ENCODE measurements at places on chromosomes 2 and 18.

- peak; percentile 17 for DNase-seq
Measured at GRCh38 chr2:101698014-101698843, 722 bp downstream of the MAP4K4 start.

- no peak for DNase-seq
Measured at GRCh38 chr18:29326214-29326613, 1149.3 kb upstream of the CDH2 start.

DNA sequence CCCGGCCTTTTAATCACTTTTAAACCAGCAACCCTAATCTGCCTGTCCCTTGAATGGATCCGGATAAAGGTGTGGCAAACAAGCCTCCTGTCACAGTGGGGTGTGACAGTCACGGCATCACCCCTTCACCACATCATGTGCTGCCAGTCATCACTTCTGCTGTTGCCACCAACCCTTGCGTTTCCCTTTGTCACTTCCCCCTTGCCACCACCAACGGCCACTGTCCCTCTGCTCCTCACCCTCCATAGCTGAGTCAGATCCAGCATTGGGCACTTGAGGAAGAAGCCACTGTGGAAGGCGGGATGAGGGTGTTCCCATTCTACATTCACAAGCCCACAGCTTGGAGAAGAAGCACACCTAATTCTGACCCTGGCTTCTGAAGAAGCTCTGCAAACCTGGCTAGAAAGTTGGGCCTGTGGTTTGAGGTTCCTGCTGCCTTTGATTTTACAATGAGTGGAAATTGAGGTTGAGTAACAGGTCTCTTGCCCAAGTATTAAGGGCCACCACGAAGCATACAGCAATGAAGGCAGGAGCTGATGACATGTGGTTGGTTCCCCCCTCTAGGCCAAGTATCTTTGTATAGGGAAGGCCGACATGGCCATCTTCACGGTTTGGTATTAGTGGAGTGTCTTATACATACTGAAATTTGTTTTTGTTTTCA, 22.9 kb upstream of the DARS1 start:
- no peak for DNase-seq

DNA sequence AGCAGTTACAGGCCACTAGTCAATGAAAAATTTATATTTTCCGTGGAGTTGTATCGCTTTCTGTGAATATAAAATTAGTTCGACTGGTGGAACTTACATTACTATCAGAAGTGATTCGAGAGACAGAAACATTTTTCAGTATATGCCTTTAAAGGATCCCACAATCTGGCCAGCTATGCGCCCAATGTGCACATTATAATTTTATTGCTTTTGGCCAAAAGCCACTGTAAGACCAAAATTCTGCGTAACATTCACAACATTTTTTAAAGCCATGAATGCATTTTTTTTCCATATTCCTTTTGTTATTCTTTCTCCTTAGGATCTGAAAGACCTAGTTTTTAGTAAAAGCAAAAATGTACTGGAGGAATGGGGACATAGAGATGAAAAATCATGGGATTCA, 131.0 kb upstream of the CHAC2 start:
- DNase-seq, result peak; percentile 6

GRCh38 chr2:132971310-132972061, 301.5 kb upstream of the LYPD1 start:
- no peak for DNase-seq

DNA sequence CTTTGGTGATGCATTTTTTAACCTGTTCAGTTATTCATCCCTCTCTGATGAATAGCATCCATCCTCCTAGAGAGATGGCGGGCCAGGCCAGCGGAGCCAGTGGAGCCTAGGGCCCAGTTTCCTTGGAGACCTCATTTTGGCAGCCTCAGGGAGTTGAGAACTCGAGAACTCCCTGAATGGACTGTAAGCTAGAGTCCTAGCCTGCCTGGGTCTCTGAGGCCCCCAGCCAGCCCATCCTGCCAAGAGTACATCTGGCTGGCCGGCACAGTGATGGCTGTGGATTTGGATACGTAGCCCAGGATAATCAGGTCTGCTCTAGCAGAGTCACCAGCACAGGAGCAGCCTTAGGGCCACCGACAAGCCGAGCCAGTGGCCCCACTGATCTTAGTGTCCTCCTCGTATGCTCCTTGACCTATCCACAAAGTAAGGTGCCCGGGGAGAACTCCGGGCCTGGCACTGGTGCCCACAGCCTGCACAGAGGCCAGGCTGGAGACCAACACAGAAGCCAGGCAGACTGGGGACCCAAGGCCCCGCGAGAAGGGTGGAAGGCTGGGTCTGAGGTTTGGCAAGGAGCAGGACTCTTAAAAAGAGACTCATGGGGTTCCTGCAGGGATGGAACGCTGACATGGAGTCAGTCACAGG, 110.5 kb upstream of the MCFD2 start:
- DNase-seq, result no peak

DNA sequence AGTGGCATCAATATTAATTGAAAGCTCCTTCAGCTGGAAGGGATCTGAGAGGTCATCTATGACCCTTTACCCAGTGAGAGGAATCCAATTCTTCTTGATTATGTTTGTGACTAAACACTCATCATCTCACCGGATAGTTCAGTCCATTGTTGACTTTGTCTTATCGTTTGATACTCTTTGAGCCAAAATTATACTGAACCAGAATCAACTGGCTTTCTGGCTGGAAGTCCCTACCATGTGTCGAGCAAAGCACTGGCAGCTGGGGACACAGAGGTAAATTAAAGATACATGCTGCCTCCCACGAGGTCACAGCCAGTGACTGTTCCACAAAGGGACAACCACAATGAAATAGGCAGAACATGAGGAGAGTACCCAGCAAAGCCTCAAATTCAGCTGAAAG, 91.4 kb upstream of the FHL2 start:
- DNase-seq, result no peak
